ENCODE measurements at places on chromosomes 1 and 21.

- H3K27me3 ChIP-seq, result peaks cover under 1% of the 10 kb centered on the region
- H3K27ac ChIP-seq, result no peak overlapping the region
- no peaks in the 10 kb centered on the region for H3K36me3 ChIP-seq
- DNase-seq, result no peak
- peaks cover under 1% of the 10 kb centered on the region for H3K4me1 ChIP-seq
Observed at GRCh38 chr1:8992936-8993687, 33.1 kb downstream of the SLC2A7 start.

- peaks cover 30% of the 10 kb centered on the region for H3K4me1 ChIP-seq
- no peaks in the 10 kb centered on the region for H3K27me3 ChIP-seq
- H3K4me3 ChIP-seq, result no peak overlapping the region
- DNase-seq, result no peak
- no peaks in the 10 kb centered on the region for H3K36me3 ChIP-seq
Observed at GRCh38 chr1:27132147-27132546, 22.8 kb downstream of the SLC9A1 start.

GRCh38 chr1:38657207-38657840 is 202.2 kb downstream of the RRAGC start:
- no peaks in the 10 kb centered on the region for H3K4me1 ChIP-seq
- no peaks in the 10 kb centered on the region for H3K36me3 ChIP-seq
- H3K4me3 ChIP-seq, result no peak overlapping the region
- peaks cover 30% of the 10 kb centered on the region for H3K27me3 ChIP-seq
- DNase-seq, result no peak

DNA sequence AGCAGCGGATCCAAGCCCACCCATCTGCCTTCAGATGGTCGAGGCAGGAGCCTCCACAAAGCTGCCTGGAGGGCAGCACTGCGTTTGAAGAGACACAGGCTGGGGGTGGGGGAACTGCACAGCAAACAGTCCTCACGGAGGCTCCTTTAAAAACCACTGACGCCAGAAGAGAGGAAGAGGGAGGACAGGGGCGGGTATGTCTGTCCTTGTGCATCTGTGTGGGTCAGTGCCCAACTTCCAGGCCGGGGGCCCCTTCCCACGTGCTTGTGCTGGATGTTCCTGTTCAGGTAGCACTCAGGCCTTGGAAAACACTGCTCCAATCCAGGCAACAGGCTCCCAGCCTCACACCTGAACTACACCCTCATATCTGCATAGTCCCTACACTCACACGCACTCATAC is 7.7 kb downstream of the AHDC1 start:
- no peak overlapping the region for H3K27ac ChIP-seq
- peaks cover 28% of the 10 kb centered on the region for H3K4me1 ChIP-seq
- H3K4me3 ChIP-seq, result no peak overlapping the region
- no peaks in the 10 kb centered on the region for H3K27me3 ChIP-seq

- no peaks in the 10 kb centered on the region for H3K4me1 ChIP-seq
- H3K36me3 ChIP-seq, result no peaks in the 10 kb centered on the region
- H3K27ac ChIP-seq, result no peak overlapping the region
- DNase-seq, result no peak
Observed at GRCh38 chr1:204756811-204757210, 71.3 kb upstream of the LRRN2 start.

GRCh38 chr1:92262516-92262915 is 36.3 kb downstream of the GLMN start:
- no peak overlapping the region for H3K4me3 ChIP-seq
- H3K36me3 ChIP-seq, result peaks cover 40% of the 10 kb centered on the region
- DNase-seq, result no peak
- no peaks in the 10 kb centered on the region for H3K4me1 ChIP-seq
- H3K27me3 ChIP-seq, result no peaks in the 10 kb centered on the region

DNA sequence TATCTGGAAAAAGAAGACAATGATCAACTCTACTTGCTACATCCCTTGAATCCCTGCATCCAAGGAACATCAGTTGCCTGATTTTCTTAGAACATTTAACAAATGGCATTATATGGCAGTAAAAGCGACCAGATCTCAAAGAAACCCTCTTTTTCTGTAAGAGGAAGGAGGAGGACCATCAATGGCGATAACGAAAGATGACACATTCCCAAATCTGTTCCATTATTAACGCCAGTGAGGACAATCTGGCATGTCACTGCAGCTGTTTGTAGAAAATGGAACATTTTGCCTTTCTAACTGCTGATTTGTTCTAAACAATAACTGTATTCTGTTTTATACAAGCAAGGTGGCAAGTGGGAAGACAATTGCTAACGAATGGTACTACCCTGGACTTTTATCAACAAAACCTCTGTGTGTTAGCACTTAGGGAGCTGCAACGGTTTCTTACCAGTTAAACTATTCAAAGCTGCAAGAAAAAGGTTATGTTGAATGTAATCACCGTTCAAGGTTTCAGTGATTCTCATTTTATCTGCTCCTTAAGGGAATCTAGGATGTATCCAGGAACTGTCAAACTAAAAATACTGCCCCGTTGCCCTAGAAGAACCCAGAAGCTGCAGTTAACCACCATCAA is 251.9 kb downstream of the SDCCAG8 start:
- no peaks in the 10 kb centered on the region for H3K27me3 ChIP-seq
- DNase-seq, result no peak
- peaks cover 9% of the 10 kb centered on the region for H3K36me3 ChIP-seq
- H3K4me3 ChIP-seq, result peak overlapping the region; percentile 85

DNA sequence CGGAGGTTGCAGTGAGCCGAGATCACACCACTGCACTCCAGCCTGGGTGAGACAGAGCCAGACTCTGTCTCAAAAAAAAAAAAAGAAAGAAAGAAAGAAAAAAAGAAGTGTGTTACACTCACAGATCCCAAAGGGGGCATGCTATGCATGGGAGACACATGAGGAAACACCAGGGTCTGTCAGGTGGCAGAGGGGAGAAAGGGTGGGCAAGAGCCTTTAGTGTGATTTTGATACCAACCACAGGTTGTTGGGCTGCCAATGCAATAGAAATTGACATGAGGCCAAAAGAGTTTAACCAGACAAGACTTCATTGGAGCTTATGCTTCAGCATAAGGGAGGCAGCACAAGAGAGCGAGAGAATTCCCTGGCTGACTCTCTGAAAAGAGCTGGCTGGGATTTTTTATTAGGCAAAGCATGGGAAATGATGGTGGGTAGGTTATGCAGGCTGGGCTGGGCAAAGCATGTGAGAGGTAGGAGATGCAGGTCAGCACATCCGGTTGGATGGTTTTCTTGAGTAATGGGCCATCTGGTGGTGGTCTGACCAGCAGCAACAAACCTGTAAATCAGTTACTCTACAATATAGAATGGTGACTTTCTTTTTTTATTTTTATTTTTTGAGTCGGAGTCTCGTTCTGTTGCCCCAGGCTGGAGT is 11.7 kb upstream of the EXTL1 start:
- H3K4me1 ChIP-seq, result no peaks in the 10 kb centered on the region
- no peak overlapping the region for H3K27ac ChIP-seq
- H3K27me3 ChIP-seq, result no peaks in the 10 kb centered on the region
- H3K4me3 ChIP-seq, result no peak overlapping the region

DNA sequence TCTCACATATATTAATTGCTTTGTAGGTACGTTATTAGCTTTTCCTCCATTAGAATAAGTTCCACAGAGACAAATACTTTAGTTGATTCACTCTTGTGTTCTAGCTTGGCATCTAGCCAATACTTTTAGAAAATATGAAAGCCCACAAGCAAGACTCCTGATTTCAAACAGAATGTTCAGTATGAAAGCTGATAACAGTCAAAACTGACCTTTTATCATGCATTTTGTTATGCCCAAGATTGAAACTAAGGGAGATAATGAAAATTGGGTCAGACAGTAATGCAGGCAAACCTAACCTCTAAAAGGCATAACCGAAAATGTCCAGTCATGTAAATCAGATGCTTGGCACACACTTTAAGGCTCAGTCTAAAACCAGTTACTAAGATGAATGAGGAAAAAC is 61.7 kb downstream of the ERICH3 start:
- H3K4me3 ChIP-seq, result no peak overlapping the region
- no peak overlapping the region for H3K27ac ChIP-seq
- H3K36me3 ChIP-seq, result no peaks in the 10 kb centered on the region

DNA sequence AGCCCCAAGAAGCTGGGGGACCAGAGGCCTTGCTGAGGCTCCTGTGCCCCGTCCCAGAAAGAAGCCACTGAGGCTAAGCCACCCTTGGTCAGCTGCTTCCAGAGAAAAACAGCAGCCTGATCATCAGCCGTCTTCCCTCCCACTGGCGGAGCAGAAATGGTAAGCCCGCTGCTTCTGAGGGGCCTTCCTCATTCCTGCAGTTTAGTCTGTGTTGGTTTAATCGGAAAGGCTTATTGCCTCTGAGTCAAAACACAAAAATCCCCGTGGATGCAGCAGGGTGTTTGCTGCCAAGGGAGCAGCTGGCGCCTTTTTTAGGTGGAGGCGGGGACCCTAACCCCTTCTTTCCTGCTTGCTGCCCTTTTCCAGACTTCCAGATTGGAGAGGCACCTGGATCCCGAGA is 33.9 kb downstream of the SPSB1 start:
- peaks cover 17% of the 10 kb centered on the region for H3K4me1 ChIP-seq
- no peaks in the 10 kb centered on the region for H3K27me3 ChIP-seq
- H3K36me3 ChIP-seq, result no peaks in the 10 kb centered on the region
- no peak overlapping the region for H3K4me3 ChIP-seq
- DNase-seq, result no peak
- no peak overlapping the region for H3K27ac ChIP-seq

DNA sequence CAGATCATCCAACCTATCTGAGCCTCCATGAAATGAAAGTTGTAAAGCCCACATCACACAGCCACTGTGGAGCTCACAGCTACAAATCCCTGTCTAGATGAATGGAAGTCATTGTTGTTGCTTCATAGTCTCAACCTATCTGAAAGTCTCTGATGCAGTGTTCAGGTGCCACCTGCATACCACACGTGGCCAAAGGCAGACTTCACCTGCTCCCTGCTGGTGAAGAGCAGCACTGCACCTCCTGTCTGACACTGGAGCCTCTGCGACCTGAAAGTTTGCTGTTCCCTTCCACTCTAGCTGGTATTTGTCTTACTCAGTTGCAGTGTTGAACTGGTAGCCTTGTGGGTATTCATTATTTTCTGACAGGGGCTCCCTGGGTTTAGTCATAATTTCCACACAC is 18.4 kb downstream of the LORICRIN start:
- H3K27me3 ChIP-seq, result peaks cover 27% of the 10 kb centered on the region
- no peak overlapping the region for H3K27ac ChIP-seq
- DNase-seq, result peak; percentile 18
- H3K36me3 ChIP-seq, result no peaks in the 10 kb centered on the region

- peaks cover 11% of the 10 kb centered on the region for H3K27me3 ChIP-seq
- DNase-seq, result no peak
- H3K36me3 ChIP-seq, result no peaks in the 10 kb centered on the region
- H3K27ac ChIP-seq, result no peak overlapping the region
Observed at GRCh38 chr1:29858646-29859045, 622.3 kb downstream of the PTPRU start.

- no peak overlapping the region for H3K4me3 ChIP-seq
- peaks cover 8% of the 10 kb centered on the region for H3K36me3 ChIP-seq
- H3K27ac ChIP-seq, result no peak overlapping the region
Observed at GRCh38 chr1:92310185-92310597, 11.3 kb downstream of the RPAP2 start.

DNA sequence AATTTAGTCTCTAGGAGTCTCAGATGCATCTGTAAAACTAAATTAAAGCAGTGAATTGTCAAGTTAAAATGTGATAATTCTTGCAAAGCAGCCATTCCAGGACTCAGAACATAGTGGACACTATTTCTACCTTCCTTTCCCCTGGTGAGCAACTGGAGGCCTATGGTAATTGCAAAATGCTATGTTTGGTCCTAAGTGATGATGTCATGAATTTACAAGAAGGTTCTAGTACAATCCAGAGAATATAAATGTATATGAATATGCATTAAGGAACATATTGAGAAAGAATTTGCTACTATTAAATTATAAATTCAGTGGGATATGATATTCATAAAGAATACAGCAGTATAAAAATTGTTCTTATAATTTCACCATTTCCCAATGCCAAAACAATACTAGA is 32.6 kb downstream of the OMA1 start:
- H3K27me3 ChIP-seq, result no peaks in the 10 kb centered on the region
- H3K4me3 ChIP-seq, result no peak overlapping the region
- no peak for DNase-seq
- H3K27ac ChIP-seq, result peak overlapping the region; percentile 44
- peaks cover 17% of the 10 kb centered on the region for H3K36me3 ChIP-seq
- peaks cover 9% of the 10 kb centered on the region for H3K4me1 ChIP-seq

GRCh38 chr1:59522925-59523505 is 226.1 kb downstream of the FGGY start:
- no peak overlapping the region for H3K4me3 ChIP-seq
- H3K27ac ChIP-seq, result no peak overlapping the region
- H3K4me1 ChIP-seq, result no peaks in the 10 kb centered on the region
- H3K27me3 ChIP-seq, result no peaks in the 10 kb centered on the region
- H3K36me3 ChIP-seq, result no peaks in the 10 kb centered on the region
- DNase-seq, result no peak

- peaks cover 5% of the 10 kb centered on the region for H3K36me3 ChIP-seq
- H3K4me1 ChIP-seq, result peaks cover 47% of the 10 kb centered on the region
- no peak overlapping the region for H3K27ac ChIP-seq
Observed at GRCh38 chr1:28983509-28984310, 69.3 kb downstream of the EPB41 start.

- DNase-seq, result no peak
- peaks cover 11% of the 10 kb centered on the region for H3K4me1 ChIP-seq
- H3K36me3 ChIP-seq, result no peaks in the 10 kb centered on the region
- peaks cover 38% of the 10 kb centered on the region for H3K27me3 ChIP-seq
- H3K27ac ChIP-seq, result no peak overlapping the region
Observed at GRCh38 chr1:164562947-164563520, 4.0 kb downstream of the PBX1 start.

Data from naive B cell (primary cell).